ENCODE measurements at places on chromosomes 7 and 10. TPM values are rescaled to one million over a fixed set of nuclear protein-coding genes. Genes with fewer than 3 reads are reported as not detected.

GRCh38 chr10:96626795-96627194, 40.0 kb upstream of the TM9SF3 start:
- DNase-seq = peak; percentile 59

DNA sequence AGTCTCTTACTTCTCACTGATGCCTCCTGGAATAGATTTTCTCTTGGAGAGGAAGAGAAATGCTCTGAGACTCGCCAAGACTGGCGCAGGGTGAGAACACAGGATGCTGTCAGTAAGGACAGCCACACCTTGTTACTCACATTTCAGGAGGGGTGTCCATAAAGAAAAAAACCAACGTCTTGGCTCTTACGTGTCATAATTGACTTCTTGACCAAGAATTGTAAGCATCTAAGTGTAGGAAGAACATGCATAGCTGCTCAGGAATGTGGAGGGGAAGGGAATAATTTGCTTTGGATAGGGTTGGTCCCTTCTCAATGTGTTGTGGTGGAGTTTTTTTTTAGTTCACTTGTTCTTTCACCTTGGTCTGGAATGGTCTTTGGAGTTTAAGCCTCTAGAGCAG, 43.8 kb upstream of the ZNF438 start:
- DNase-seq = no peak

- no peak for DNase-seq
Measured at GRCh38 chr7:50648076-50648475, 82.9 kb upstream of the DDC start.

DNA sequence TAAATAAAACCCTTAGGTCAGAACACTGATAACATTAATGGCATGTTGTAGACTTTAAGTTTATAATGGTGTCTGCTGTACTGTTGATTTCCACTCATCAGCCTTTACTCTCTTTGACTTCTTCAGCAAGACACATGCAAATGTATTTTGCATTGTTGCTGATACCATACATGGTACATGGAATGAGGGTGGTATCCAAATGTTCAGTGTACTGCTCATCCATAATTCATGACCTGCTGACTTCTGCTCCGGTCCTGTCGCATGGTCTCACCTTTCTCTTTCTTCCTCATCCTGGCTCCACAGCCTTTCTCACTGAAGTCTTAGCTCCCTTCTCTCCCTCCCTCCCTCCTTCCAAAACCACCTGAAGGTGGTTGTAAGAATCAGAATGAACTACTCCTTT, 4.7 kb upstream of the CUBN start:
- no peak for DNase-seq

STEAP4 gene
- total RNA-seq = under 0.01 TPM

SEC31B gene
- total RNA-seq = 3.2 TPM

All from H7 (cell line).